CD4-positive, alpha-beta T cell treated with Interleukin-12 subunit alpha and Interleukin-12 subunit beta, for 1 hour (primary cell): ENCODE measurements at places on chromosomes 1 and 21.
A peak's percentile ranks its signal among the peaks of the same experiment; 100 is the strongest.

- no peak for DNase-seq
Observed at GRCh38 chr1:15343729-15344128, 66.0 kb upstream of the EFHD2 start.

GRCh38 chr1:81023187-81023724, 777.5 kb upstream of the ADGRL2 start:
- no peak for DNase-seq

GRCh38 chr1:187092104-187092503, 263.4 kb downstream of the PLA2G4A start:
- peak; percentile 49 for DNase-seq

- DNase-seq = no peak
Observed at GRCh38 chr1:66248746-66249145, 285.2 kb upstream of the SGIP1 start.

DNA sequence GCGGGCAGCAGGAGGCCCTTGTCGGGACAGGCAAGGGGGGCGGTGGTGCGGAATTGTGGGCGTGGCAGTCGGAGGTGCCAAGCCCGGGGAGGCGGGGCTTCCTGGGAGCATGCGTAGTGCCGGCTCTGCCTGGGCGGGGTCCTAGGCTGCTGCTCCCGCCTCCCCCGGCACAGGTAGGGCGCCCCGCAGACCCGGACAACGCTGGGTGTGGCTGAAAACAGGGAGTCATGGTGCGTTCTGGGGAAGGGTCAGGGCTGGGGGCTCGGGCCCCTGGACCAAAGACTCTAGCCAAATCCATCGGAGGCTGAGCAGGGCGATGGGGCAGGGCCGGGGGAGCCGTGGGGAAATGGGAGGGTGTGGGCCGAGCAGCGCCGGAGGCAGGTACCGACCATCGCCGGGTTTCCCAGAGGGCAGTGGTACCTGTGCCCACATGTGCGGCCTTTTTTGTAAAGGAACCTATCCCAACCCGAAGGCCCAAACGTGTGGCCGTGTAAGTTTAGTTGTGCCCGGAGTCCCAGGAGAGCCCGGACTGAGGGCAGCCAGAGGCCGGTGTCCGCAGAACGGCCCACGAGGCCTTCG, 231.9 kb downstream of the SDCCAG8 start:
- DNase-seq = peak; percentile 40

- DNase-seq = no peak
Observed at GRCh38 chr1:41539418-41539805, 54.9 kb upstream of the EDN2 start.

- DNase-seq = no peak
Observed at GRCh38 chr1:151165281-151165737, 393 bp downstream of the LYSMD1 start.

DNA sequence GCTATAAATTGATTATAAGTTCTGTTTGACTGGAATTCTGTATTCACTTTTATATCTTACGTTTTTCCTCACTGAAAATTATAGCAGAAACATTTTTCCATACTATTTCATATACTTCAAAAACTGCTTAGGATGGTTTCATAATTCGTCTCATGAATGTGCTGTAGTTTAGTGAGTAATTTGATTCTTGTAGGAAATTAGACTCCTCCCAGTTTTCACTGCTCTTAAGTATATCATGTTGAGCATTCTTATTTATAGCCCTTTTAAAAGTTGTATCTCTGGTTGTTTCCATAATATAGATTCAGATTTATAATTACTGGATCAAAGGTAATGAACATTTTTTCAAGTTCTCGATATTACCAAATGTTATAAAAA, 250.6 kb downstream of the FMN2 start:
- DNase-seq = no peak

- DNase-seq = no peak
Observed at GRCh38 chr1:109322974-109323373, 16.2 kb upstream of the MYBPHL start.

DNA sequence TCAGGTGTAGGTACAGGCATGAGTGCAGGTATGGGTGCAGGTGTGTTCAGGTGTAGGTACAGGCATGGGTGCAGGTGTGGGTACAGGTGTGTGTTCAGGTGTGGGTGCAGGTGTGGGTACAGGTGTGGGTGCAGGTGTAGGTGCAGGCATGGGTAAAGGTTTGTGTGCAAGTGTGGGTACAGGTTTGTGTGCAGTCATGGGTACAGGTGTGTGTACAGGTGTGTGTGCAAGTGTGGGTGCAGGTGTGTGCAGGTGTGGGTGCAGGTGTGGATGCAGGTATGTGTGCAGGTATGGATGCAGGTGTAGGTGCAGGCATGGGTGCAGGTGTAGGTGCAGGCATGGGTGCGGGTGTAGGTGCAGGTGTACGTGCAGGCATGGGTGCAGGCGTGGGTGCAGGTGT, 79.4 kb upstream of the ACTL8 start:
- no peak for DNase-seq

GRCh38 chr1:221740369-221740992, 1.4 kb downstream of the DUSP10 start:
- DNase-seq = no peak

DNA sequence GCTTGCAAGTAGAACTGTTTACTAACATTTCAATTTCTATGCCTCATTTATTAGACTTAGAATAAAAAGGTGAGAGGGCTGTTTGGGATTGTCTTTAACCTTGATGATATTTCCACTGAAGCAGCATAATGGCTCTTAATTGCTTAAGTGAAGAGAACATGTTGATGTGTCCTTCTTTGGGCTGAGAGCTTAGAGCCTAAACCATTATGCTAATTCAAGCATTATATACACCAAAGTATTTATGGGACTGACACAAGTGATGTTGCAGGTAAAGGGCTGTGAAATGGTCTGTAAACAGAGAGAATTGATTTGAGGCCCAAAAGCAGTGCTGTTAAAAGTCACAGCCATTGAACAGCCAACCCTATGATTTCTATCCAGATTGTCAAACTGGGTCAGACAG, 113.9 kb downstream of the ATG4C start:
- no peak for DNase-seq

- peak; percentile 36 for DNase-seq
Observed at GRCh38 chr1:98468111-98468717, 193.3 kb upstream of the SNX7 start.

DNA sequence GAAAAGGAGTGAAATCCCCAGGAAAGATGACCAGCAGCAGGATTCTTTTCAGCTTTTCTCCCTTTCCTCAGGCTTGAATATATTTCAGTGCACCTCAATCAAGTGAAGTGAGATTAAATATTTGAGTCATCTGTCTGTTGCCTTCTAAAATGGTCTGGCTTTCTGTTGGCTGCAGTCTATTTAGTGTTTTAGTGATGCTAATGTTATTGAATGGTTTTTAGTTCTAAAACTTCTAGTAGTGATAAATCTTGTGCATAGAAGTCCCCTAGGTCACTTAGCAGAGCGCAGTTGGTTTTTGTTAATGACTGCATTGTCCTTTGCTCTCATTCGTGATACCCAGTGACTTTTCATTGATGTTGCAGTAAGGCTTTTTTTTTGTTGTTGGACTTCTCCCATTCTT, 53.5 kb downstream of the ITSN1 start:
- DNase-seq = no peak

DNA sequence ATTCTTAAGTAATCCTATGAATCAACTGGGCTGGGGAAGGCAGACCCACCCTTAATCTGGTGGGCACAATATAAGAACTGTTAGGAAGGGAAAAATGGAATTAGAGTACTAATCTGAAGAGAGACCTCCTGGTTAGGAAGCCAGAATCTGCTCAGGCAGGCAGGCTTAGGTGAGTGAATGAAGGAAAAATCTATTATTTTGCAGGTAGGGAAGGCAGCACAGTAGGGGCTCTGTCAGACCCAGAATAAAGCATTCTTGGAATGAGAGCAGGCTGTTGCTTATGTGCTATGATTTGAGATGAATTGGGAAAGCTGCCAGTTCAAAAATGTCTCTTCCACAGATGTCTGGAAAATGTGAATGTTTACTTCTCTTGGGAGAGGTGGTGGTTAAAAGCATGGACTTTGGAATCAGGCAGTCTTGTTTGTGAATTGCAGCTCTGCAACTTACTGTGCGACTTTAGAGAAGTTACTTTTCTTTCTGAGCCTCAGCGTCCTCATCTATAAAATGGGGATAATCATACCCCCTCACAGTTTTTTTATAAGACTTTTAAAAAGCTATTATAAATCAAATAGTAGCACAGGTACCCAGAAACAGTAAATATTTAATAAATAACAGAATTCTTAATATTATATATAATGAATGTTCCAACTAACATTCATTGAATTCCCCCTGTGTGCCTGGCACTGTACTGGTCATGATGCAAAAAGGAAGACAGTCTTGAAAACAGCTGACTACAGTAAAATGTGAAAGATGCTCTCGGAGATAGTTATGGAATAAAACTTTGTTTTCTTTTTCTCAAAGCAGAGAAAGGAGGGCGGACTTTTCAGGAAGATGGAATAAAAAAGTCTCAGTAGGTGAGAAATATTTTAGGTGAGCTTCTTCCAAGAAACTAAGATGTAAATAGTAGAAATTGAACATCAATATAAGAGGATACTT, 15.3 kb upstream of the ZNF644 start:
- DNase-seq = no peak

- DNase-seq = no peak
Observed at GRCh38 chr1:233883671-233884070, 20.8 kb upstream of the SLC35F3 start.

- peak; percentile 59 for DNase-seq
Observed at GRCh38 chr21:46551636-46552241, 53.1 kb downstream of the S100B start.

- DNase-seq = no peak
Observed at GRCh38 chr1:58585581-58586151, 8.6 kb upstream of the TACSTD2 start.

GRCh38 chr1:53588053-53588779, 129.0 kb downstream of the DMRTB1 start:
- no peak for DNase-seq

GRCh38 chr1:40977716-40978115, 1.8 kb upstream of the CTPS1 start:
- DNase-seq = no peak

- DNase-seq = no peak
Observed at GRCh38 chr1:181172082-181172481, 83.6 kb downstream of the IER5 start.

DNA sequence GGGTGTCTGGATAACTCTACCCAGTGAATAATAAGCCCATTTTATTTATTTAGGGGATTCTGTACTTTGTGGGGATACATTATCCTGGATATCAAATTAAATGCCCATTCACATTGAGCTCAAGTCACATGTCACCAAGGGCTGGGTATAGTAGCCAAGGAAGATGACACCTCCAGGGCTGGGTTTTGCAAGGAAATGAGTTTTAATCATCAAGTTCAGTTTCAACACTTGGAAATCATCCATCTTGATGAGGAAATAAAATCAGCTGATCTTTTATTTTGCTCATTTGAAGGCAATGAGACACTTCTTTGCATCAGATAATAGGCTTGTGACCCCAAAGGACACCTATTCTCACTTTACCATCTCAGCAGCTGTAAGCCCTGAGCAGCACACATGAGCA, 80.0 kb upstream of the TNR start:
- DNase-seq = no peak

- DNase-seq = peak; percentile 75
Observed at GRCh38 chr1:172394141-172394751, 26.2 kb upstream of the C1orf105 start.

- no peak for DNase-seq
Observed at GRCh38 chr1:64263856-64264255, 60.4 kb downstream of the UBE2U start.

GRCh38 chr1:43068911-43069310, 103.2 kb downstream of the EBNA1BP2 start:
- no peak for DNase-seq

DNA sequence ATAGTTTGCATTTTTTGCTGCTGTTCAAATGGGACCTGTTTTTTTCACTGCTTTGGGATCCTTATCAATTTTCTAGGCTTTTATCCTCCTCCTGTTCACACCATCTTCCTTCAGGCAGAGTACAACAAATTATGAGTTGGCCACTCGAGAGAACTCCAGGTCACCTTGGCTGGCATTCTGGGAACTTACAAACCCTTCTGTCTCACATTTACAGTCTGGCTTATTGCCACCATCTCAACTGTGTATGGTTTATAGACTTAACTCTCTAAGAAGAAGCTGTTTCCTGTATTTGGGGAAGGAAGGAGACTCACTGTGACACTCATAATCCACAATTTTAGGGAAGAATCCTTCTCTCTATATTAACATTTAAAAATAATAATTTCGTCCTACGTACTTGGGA, 5.4 kb upstream of the ZNF691 start:
- DNase-seq = no peak

DNA sequence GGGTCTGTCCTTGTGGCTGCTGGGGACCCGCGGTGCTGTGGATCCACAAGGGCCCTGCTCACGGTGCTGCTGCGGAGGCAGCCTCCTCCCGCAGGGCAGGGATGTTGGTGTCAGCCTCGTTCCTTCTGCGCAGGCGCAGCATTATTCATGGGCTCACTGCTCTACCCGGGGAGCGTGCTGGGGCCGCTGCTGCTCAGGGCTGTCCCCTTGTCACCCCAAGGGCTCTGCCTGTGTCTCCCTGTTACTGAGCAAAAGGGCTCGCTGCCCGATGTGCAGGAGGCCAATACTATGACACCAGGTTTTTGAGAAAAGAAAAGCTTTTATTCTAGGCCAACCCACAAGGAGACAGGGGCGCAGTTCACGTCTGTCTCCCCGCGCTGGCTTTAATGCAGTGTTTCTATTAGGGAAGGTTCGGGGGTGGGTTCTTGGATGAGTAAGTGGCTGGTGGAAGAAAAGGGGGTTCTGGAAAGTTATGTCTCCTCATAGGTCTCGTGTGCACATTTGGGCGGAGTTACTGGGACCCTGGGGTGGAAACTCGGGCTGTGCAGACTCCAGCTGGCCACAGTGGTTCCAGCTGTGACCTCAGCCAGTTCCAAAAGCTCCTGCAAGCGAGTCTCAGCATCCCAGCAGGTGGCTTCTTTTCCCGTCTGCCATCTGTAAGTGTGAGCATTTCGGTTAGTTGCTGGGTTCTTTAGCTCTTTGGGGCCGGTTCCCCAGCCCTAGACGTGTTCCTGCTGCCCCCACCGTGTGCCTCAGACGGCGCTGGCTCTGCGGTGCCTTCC, 40.8 kb upstream of the LRRC3 start:
- DNase-seq = no peak

DNA sequence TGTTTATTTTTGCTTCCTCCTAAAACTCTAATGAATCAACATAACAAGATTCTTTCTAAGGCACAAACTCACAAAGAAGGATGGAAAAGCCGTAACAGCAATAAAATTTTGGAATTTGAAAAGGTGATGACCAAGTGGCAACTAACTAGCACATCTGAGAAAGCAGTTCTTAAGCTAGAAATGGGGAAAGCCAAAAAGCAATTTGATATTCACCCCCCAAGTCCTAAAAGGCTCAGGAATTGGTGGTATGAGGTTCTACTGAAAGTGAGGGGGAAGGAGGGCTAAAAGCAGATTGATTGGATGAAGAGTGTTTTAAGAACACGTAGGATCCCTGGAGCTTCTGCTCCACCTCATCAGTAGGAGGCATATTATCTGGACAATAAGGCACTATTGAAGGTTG, 43.4 kb upstream of the FBXO28 start:
- DNase-seq = no peak

DNA sequence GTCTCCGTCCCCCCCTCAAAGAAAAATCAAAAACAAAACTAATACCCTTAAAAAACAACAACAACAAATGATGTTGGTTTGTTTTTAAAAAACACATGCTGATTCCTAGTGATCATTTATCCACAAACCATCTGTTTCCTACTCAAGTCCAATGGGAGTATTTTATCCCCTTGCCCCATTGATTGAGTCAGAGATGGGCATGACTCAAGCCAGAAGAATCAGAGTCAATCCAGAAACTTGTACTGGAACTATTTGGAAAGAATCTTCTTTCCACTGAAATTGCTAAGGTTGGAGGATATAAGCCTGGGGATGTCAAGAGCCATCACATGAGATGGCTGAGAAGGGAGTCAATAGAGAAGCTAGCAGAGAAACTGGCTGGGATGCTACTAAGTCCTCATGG, 176.4 kb downstream of the MIS18A start:
- DNase-seq = no peak

GRCh38 chr1:202249846-202250245, 56.2 kb downstream of the LGR6 start:
- DNase-seq = no peak
